ENCODE measurements at places on chromosomes 5 and 9. TPM values are rescaled to one million over a fixed set of nuclear protein-coding genes. Genes with fewer than 3 reads are reported as not detected.

The FGD3 gene
- polyA plus RNA-seq = 5.5 TPM

The HTR4 gene
- not detected for polyA plus RNA-seq

The SHROOM1 gene
- 2.8 TPM for polyA plus RNA-seq

The HEMGN gene
- polyA plus RNA-seq = 4.2 TPM

The SLC1A1 gene
- polyA plus RNA-seq = 0.26 TPM

The HK3 gene
- polyA plus RNA-seq = 1.4 TPM

The SLIT3 gene
- polyA plus RNA-seq = 7.5 TPM

The REEP2 gene
- 28.2 TPM for polyA plus RNA-seq

DNA sequence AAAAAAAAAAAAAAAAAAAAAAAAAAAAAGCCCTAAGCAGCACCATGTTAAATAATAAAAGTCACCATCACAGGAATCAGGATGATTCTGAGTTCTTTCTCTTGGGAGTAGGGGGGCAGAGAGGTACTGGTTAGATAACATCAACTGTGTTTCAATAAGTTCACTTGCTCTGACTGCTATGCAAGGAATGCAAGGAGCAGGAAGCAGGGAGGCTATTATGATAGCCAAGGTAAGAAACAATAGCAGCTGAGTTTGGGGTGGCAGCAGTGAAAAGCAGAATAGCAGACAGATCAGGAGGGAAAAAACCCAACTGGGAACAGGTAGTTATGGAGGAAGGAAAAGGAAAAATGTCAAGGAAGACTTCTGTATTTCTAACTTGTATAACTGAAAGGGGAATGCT lies 8.2 kb downstream of the CEP120 start:
- no peak for DNase-seq

- DNase-seq = no peak
Observed at GRCh38 chr9:125341566-125341965, 79.9 kb downstream of the GAPVD1 start.

DNA sequence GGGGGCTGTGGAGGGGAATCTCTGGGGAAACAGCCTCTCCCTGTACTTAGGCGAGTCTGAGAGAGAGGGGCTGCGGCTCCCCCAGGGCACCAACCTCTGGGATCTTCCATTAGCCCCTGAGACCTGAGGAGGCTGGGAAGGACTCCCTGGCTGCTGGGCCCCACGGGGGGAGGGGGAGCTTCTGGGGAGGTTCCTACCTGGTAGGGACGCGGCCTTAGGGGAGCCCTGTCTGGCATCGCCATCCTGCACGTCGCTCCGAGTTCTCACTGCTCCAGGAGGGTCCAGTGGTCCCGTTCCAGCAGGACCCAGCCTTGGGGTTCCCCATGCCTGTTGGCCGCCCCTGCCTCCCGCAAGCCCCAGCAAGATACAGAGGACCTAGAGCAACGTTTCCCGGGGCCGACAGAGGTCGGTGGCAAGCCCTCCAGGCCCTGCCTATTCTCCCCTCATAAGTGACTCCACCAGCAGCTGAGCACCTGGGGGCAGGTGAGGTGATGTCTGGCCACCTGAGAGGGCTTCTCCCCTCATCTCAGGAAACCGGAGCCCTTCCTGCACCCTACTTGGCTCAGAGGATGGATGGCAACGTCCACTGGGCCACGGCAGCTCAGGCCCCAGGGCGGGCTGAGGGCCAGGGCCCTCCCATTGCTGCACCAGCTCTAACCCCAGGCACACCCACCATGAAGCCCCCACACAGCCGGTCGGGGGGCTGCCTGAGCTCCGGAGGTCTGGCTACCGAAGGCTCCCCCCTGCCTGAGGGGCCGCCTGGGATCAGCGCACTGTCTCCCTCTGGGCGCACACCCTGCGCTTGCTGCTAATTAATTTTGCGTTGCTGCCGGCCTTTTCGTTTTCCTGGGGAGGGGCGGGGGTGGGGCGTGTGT lies 22.5 kb downstream of the TPPP start:
- no peak for DNase-seq

GRCh38 chr5:91111473-91112238 lies 271.5 kb downstream of the ARRDC3 start:
- DNase-seq = peak; percentile 63

DNA sequence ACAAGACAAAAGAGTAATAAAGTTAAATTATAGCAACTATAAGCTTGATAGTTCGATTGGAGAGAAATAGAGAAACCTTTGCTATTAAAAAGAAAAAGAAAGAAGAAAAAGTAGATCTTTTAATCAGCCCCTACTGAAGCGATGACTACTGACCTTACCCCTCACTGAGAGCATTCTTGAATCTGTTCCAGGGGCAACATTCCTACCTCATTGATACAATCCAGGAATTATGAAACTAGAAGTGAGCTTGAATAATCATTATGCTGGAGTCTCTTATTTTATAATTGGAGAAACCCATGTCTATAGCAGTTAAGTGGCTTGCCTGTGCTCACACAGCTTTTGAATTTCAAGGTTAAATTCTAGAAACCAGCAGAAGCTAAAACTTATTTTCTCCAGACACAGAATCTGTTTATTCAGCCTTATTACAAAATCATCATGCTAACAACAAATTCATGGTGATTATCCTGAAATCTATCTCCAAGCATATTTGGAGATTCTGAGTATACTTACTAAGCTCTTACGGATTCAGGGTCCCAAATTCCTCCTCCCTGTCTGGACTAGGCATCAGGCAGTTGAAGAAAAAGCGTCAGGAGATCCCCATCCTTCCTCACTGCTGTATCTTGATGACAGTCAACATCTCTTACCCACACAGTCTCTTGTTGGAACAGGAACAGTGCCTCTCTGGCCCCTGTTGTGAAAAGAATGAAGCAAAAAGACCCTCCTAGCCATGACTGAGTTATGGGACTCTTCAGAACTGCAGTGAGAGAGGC lies 547.6 kb upstream of the WWC1 start:
- no peak for DNase-seq

DNA sequence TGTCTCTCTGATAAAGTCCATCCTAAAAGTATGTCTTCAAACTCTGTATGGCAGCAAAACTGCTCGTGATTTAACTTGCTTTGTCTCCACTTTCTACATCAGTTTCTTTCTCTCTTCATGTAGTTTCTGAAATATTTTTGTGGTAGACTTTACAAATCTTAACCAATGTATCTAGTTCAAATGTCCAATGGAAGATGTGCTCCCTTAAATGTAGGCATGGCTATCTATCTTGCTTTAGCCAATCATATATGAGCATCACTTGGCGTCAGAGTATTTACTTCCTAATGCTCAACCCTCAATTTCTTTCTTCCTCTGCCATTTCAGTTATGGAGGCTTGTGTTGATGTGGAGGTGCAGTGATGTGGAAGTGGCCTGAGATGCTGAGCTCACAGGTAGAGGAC lies 206.1 kb upstream of the ZNF608 start:
- no peak for DNase-seq

DNA sequence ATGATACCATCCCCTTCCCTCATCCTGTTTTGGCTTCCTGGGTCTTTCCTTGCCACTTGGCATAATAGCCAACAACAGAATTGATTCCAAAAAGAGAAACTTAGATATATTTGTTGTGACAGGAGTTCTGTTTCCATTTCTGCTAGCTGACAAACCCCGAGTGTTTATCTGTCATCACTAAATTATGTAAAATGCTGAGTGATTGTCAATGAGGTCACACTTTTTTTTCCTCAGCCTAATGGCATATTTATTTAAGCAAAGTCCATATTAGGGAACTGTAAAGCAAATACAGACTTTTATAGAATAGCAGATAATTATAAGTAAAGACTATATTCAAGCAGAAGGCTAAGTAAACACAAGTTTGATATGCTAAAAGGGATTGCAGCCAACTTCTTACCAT lies 64.0 kb downstream of the RGS7BP start:
- DNase-seq = no peak

DNA sequence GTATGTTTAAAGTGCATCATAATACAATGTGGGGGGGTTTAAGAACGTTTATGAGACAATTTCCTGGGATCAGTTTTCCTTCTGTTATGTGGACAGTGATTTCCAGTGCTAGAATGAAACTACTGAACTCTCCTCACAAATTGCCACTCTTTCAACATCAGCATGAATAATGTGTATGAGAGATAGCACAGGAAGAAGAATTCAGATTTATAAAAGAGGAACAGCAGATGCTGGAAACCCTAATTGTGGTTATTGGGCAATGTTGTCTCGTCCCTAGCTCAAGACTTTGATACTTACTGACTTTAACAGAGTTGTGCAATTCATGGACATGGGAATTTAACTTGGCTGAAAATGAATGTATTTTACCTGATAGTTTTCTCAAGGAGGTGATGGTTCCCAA lies 410.8 kb upstream of the MEF2C start:
- no peak for DNase-seq

GRCh38 chr9:70043689-70044489 lies at the start of gene MAMDC2:
MAMDC2 (plus strand) TSS chr9:70043848; CDS start chr9:70044198, 350 bp downstream.
- peak; percentile 59 for DNase-seq

DNA sequence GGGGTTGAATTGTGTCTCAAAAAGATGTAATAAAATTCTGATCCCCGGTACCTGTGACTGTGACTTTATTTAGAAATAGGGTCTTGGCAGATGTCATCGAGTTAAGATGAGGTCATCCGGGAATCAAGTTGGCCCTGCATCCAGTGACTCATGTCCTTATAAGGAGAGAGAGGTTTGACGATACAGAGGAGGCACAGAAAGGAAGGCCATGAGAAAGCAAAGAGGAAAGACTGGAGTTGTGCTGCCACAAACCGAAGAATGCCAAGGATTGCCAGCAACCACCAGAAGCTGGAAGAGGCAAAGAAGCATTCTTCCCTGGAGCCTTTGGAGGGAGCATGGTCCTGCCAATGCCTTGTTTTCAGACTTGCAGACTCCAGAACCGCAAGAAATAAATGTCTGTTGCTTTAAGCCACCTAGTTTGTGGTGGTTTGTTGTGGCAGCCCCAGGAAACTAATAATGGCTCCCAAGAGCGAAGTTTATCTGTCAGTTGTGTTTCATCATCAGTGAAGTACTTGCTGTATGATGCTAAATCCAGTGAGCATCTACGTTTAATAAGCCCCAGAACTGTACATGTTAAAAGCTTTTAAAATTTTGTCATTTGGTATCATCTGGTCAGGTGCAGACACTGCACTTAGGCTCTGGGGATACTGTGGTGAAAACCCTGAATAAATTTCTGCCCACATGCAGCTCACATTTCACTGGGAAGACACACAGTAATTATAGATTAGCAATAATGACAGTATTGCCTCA lies 114.8 kb downstream of the TLE4 start:
- no peak for DNase-seq

GRCh38 chr9:36725777-36726356 lies 153.2 kb downstream of the MELK start:
- no peak for DNase-seq

DNA sequence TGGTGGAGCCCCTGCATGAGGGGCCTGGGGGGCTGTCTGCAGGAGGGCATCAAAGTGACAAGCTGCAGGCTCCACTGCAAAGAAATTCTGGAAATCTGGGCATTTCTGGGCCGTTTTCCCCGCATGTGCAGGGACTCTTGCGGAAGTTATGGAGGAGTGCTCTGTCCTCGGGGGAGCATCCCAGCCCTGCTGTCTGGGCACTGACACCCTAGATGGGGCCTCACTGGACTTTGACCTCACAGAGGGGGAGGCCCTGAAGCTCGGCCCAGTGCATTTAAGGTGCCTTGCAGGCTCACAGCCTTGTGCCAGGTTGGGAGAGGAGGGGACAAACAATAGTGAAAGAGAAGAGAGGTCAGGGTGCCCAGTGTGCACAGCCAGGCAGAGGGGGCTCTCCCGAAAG lies 35.4 kb downstream of the LHX3 start:
- no peak for DNase-seq

DNA sequence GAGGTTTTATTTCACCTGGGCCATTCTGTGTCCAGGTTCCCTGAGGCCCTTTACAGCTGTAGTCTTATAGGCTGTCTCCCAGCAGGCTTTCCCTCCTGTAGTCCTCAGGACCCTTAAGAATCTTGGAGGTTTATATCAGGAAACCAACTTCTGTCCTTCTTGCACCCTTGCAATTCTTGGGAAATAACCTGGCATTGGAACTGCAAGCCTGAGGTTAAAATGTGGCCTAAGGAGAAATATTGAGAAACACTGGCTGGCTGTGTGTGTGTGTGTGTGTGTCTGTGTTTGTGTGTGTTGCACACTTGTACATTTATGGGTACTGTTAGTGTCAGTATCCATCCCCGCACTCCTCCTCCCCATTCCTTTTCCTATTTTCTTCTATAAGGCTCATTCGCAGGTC lies 168.9 kb downstream of the PAPPA start:
- no peak for DNase-seq

DNA sequence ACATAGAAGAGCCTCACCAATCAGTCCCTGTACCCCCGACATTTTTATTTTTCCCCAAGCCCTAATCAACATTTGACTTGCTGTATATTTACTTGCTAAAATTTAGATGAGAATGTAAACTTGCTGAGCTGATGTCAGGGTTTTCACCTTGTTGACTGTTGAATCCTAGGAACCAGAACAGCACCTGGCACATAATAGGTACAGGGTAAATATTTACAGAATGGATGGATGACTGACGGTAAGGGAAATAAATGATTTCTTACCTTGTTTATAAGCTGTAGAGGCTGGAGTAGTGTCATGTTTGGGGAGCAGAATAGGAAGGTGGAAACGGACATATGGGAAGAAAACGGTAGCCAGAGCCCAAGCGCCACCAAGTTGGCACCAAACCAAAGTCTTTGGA lies 107.0 kb upstream of the NUDT12 start:
- DNase-seq = no peak

- no peak for DNase-seq
Observed at GRCh38 chr5:72280581-72281069, 39.4 kb downstream of the MRPS27 start.

- DNase-seq = no peak
Observed at GRCh38 chr5:81785322-81785721, 34.4 kb upstream of the SSBP2 start.

DNA sequence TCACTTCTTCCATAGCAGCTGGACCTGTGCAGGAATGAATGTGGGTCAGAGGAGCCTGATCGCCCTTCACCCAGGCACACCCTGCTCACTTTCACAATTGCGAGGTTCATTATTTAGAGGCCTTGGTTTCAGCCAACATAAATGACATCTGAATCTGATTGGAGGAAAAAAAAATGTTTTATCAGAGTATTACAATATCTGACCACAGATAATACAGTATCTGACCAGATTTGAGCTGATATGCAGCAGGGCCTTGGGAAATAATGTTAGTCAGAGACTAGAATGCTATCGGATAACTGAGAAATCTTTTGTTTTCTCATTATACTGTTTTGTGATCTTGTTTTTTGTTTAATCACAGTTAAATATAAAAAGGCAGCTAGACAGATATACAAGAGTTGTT lies 7.7 kb downstream of the ICE1 start:
- DNase-seq = no peak

GRCh38 chr9:69444791-69445190 lies 119.8 kb downstream of the ENTREP1 start:
- DNase-seq = no peak

DNA sequence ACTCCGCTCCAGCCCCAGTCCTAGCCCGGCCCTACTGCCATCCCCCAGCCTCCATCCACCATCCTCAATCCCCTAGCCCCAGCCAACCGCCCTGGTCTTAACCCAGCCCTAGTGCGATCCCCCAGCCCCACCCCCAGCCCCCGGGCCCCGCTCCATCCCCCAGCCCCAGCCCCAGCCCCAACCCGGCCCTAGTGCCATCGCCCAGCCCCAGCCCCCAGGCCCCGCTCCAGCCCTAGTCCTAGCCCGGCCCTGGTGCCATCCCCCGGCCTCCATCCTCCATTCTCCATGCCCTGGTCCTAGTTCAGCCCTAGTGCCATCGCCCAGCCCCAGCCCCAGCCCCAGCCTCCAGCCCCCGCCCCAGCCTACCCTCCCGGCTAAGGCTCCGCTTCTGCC lies 398 bp downstream of the TOR1A start:
- no peak for DNase-seq

- no peak for DNase-seq
Observed at GRCh38 chr5:74579215-74579614, 61.3 kb downstream of the ENC1 start.

GRCh38 chr5:102561894-102562760 lies 63.3 kb upstream of the SLCO6A1 start:
- no peak for DNase-seq

Measured in hindlimb muscle (tissue), 1 donor.